ENCODE measurements at places on chromosomes 5 and 9.

- no peak for DNase-seq
Measured at GRCh38 chr5:160477266-160477970, 55.8 kb downstream of the PTTG1 start.

- no peak for DNase-seq
Measured at GRCh38 chr5:77430726-77431125, 61.4 kb downstream of the WDR41 start.

DNA sequence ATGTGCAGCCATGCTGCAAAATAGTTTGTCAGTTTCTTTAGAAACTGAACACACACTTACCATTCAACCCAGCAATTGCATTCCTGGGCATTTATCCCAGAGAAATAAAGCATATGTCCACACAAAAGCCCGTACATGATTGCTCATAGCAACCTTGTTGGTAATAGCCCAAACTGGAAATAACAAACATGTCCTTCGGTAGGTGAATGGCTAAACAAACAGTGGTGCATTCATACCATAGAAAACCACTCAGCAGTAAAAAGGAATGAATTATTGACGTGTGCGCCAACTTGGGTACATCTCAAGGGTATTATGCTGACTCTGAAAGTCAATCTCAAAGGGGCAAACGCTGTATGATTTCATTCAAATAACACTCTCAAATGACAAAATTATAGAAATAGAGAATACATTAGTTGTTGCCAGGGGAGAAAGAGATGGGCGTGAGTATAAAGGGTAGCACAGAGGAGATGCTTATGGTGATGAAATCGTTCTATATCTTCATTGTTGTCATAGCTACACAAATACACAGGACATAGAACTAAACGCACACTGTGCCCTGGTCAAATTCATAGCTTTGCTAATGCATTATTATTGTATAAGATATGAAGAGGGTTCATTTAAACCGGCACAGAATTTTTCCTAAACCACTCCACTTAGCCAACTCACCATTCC, 58.2 kb downstream of the DRD1 start:
- DNase-seq = no peak

- no peak for DNase-seq
Measured at GRCh38 chr9:112751056-112751795, 666 bp downstream of the SNX30 start.

- DNase-seq = no peak
Measured at GRCh38 chr5:14123551-14123950, 19.6 kb upstream of the TRIO start.

GRCh38 chr9:116383936-116384335, 230.3 kb downstream of the PAPPA start:
- no peak for DNase-seq

DNA sequence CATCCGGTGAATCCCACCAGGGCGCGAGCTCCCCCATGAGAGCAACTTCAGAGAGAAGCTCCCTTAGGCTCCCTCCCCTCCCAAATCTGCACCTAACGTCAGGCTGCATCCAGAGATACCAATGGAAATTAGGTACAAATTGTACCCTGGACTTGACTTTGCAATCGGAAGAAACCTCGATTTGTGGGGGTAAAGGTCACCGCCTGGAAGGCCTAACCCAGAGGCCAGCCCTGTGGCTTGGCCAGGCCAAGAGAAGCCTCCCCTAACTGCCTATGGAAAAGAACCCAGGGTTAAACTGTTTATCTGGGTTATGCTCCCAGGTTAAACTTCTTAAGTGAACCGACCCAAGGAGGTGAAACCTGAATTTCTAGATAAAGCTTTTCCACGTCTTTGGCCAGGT, 80.4 kb downstream of the GTF3C4 start:
- DNase-seq = no peak

DNA sequence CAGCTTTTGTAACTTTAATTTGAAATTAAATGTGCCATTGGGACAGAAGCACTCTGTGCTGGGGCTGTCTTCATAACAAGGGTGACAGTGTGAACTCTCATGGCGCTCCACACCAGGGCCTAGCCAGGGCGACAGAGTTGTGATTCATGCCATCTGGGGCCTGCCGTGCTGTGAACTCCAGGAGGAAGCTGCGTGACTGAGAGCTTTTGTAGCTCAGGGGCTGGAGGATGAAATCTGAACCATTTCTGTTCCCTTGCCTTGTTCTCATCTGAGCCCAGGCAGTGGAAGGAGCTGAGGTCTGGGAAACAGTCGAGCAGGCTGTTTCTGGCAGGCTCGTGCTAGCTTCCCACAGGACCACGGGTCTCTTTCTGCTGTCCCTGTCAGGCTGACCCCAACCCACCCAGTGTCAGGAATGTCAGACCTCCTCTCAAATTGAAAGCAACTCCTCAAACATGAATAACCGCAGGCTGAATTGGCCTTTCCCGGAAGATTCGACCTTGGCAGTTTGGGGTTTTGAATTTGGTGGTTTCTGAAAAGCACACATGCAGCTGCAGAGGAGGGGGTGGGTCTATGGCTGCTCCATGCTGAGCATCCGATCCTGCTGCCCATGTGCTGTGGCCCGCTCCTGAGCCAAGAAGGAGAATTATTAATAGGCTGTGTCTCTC, 69.2 kb upstream of the RPS23 start:
- DNase-seq = no peak

Measured in esophagus squamous epithelium (tissue), 5 donors.